Fibroblast of skin of right quadriceps (primary cell): ENCODE measurements at places on chromosomes 1 and 21.

GRCh38 chr1:85267313-85267712 lies 7.9 kb upstream of the C1orf52 start:
- DNase-seq: no peak

DNA sequence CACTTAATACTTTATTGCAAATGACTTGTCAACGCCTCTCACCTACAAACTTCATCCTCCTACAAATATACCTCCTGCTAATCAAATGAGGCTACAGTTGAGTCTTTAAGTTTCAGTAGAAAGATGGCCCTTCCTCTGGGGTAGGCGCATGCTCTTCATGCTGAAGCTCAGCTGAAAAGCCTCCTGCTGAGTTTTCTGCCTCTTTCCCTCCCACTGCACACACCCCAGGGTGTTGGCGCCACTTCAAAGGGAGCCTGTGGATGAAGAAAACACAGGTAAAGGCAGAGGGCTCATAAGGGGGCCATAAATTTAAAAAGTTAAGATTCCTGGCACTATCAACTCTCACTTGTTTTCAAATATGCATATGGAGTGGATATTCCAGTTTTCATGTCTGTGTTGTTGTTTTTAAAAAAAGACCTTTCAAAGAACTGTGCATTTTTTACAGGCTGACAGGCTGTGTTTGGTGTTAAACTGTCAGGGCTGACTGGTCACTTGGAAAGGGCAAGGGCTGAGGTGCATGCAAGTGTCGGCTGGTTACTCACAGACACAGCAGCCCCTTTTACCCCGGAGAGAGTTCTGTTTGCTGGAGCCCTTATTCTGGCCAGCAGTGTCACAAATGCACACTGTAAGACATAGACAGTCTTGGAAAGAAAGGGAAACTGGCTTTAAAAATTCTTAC lies 42.9 kb upstream of the LGALS8 start:
- DNase-seq: no peak

DNA sequence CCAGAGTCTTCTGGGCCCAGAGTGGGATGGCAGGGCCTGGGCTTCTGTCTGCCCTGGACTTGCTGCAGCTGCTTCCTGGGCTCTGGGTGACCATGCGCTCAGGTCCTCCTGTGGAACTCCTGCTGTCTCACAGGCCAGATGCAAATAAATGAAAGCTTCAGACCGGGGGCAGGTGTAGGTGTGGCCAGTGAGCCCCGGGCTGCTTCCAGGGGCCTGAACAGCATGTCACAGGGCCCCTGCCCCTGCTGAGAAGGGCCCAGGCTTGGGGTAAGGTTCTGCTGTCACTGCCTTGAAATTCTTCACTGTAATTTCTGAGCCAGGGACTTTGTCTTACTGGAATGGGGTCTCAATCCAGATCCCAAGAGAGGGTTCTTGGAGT lies 2.5 kb upstream of the PKNOX1 start:
- no peak for DNase-seq

DNA sequence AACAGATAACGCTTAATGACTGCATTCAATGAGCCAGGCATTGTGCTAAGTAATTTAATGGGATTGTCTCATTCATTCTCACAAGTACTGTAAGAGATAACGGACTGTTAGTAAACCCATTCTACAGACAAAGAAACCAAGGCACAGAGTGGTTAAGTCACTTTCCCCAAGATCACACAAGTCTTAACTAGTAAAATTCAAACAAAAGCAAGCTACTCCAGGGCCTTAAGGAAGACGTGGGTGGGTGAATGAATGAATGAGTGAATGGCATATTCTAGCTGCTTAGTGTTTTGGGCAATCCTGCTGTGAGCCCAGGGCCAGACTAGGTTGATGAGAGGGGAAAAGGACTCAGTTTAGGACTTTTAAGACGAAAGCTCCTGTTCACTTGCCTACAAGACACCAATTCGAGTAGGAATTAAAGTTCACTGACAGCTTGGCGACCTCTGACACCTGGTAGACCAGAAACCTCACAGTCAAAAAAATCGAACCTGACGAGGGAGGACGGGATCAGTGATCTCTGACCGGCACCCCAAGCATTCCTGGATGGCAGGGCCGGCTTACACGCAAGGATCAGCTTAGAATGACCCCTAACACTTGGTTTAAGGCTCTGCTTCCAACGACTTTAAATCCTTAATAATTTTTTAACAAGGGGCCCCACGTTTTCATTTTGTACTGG lies 557 bp downstream of the EMC1 start:
- no peak for DNase-seq

GRCh38 chr21:16081304-16081703 lies 351.5 kb downstream of the USP25 start:
- DNase-seq: no peak

DNA sequence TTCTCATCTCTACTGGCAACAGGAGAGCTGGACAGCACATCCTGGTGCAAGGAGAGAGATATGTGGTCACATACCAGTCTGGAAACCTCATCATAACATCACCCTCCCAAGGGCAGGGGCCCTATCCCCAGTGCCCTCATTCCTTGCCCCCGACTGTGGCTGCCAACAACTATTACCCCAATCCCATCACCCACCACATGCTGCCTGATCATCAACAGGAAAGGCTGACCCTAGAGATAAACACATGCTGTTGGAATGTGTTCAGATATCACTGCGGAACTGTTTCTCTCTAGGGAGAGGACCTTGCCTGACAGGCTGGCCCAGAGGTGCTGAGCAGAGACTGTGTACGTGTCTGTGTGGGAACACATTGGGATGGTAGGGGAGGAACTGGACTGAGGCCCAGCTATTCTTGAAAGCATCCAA lies 4.5 kb upstream of the INKA2 start:
- DNase-seq: peak; percentile 74

DNA sequence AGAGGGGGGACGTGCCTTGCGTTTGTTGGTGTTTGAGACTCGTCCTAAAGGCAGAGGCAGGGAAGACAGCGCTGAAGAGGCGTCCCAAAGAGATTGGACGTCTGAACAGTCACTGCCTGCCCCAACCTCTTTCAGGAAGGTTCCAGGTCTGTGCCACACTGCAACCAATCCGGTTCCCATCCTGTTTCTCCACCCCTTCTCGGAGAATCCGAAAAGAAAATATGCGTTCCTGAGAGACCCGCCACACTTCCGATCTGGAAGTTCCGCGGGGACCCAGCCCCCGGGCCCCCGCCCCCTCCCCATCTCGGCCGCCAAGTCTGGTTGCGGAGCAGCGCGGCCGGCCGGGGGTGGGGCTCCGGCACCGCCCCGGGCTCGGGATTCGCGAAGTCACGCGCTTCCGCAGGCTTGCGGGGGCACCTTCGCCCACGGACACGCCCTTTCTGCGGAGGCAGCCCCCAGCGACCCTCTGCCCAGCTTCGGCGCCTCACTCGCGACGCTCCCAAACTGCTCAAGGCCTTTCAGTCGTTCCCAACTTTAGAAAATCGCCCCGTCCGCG lies 124.5 kb upstream of the DPYD start:
- peak; percentile 74 for DNase-seq

DNA sequence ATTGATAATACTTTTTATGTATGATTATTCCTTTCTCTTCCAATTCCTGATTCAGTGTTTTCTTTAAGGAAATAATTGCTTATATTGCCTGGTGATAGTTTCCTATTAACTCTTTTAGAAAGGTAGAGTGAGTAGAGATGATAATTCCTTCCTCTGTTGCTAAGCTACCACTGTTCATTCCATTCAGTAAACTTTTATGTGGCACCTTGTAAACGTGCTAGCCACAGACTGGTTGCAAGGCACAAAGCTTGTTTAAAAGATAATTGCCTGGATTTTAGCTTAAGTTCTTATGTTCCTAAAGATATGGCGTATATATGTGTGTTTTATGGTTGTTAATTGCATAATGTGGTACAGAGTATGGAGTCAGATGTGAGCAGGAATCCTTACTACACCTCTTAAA lies 3.2 kb downstream of the ZFYVE9 start:
- no peak for DNase-seq

DNA sequence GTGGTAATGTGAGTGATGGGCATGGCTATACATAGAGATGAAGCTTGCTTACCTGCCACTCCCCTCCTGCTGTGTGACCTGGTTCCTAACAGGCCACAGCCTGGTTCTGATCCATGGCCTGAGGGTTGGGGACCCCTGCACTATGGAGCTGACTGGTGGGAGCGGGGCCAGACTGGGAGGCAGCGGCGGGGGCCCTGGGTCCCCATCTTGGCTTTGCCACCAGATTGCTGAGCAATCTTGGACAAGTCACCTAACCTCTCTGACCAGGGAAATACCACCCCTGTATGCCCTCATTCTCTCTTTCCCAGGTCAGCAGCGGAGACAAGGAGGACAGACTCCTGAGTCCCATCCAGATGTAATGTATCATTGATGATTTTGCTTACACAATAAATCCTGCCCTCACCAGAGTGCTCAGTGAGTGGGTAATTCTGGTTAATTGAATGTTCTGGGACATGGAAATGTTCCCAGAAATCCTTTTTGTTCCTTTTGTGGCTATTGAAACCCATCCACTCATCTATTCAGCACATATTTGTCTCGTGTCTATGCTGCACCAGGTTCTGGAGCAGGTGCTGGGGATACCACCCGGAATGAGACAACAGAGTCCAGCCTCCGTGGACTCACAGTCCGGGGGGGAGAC lies 4.1 kb upstream of the ARHGEF10L start:
- no peak for DNase-seq

- peak; percentile 81 for DNase-seq
Measured at GRCh38 chr1:60133848-60134247, 60.3 kb upstream of the C1orf87 start.

- DNase-seq: no peak
Measured at GRCh38 chr21:29708401-29708800, 231.4 kb downstream of the GRIK1 start.

GRCh38 chr21:32477424-32477745 lies 64.9 kb downstream of the EVA1C start:
- DNase-seq: no peak

DNA sequence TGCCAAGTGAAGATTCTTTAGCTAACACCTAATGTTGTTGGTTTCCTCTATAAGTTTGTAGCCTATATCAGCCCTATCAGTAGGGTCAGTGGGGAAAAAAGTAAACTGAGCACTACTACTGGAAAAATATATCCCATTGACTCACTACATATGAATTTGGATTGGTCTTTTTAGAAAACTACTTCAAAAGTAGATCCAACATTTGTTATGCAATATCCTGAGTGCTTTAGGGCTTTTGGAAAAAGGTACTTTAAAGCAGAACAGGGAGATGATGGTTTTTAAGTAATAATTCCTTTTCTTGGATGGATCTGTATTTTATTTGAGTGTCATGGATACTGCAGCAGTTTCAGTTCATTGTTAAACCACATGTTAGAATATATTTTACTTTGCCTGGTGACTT lies 7.1 kb downstream of the C1orf21 start:
- DNase-seq: no peak

DNA sequence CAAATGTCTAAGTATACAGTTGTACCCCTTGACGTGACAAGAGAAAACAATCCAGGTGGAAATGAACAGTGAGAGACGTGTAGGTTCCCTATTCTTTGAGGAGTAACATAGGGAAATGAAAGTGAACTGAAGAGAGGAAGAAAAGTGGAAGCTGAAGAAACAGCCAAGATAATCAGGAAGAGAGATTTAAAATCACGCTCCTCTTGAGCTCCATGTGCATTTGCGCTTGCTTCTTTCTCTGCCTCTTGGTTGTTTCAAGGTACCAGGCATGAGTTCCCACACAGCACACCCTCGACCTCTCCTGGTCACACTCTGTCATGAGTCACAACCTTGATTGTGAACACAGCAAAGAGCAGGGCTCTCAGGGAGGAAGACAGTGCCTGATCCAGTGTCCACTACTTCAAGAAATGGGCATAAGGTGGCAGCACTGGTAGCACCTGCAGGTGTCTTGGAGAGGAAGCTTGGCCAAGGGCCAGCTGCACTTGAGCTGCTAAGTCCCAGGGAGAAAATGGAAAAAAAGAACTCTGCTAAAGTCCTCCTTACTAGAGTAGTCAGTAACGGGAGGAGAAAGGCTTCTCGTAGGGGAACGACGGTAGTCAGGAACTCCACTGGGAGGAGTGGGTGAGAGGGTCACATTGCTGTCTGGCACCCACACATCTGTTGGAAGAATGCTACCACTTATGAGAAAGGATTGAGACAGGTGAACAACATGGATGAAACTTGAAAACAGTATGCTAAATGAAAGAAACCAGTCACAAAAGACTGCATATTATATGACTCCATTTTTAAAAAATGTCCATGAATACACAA lies 18.3 kb upstream of the ARID1A start:
- DNase-seq: peak; percentile 58

GRCh38 chr1:231885209-231885854 lies 258.7 kb downstream of the DISC1 start:
- peak; percentile 38 for DNase-seq

- DNase-seq: no peak
Measured at GRCh38 chr1:81499487-81499886, 301.2 kb upstream of the ADGRL2 start.

DNA sequence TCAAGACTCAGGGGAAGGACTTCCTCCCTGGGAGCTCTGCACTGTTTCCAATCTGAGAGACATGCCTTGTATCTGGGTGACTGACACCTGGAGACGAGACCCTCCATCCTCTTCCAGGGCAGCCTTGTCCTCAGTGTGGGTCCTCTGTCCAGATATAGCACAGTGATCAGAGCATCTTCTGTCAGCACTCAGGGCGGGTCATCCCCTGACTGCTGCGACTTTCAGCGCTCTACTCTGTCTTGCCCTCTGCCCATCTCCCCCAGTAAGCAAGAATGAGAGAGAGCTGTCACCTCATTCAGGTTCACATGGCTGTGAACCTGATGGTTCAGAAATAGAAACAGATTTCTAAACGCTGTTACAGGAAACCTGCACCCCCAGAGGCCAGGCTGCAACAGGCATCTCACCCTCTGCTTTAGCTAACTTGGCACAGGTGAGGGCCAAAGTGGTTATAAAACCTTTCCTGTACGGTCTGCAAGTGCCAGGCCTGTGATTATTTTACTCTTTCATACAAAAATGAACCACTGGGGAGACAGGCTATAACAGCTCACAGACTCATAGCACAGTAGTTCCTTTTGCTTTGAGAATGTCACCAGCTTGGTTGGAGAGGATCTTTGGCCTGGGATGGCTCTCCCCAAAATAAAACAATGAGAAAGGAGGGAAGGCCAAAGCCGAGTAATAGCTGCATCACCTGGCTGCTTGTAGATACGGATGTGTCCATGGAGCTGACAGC lies 11.4 kb upstream of the TENT5C start:
- no peak for DNase-seq

DNA sequence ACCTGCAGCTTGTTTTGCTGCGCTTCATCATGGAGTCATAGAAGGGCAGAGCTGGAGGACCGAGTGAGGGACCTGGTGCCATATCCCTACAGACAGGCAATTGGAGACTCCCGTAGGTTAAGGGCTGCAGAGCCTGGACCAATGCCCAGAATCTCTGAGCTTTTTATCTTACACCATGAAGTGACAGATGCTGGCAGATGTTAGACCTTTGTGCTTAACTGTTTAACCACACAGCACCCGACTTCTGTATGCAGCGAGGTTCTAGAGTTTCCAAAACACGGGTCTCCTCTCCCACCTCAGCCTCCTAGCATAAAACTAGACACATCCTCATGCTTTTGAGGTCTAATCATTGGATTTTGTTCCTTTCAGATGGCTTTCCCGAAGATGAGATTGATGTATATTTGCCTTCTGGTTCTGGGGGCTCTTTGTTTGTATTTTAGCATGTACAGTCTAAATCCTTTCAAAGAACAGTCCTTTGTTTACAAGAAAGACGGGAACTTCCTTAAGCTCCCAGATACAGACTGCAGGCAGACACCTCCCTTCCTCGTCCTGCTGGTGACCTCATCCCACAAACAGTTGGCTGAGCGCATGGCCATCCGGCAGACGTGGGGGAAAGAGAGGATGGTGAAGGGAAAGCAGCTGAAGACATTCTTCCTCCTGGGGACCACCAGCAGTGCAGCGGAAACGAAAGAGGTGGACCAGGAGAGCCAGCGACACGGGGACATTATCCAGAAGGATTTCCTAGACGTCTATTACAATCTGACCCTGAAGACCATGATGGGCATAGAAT lies 47.6 kb downstream of the B3GALT5 start:
- peak; percentile 88 for DNase-seq
